ENCODE measurements at places on chromosomes 12 and 14.

GRCh38 chr14:20440465-20440864 lies 4.5 kb upstream of the KLHL33 start:
- DNase-seq: no peak

- DNase-seq: no peak
Measured at GRCh38 chr12:43795716-43796280, 10.3 kb downstream of the TWF1 start.

DNA sequence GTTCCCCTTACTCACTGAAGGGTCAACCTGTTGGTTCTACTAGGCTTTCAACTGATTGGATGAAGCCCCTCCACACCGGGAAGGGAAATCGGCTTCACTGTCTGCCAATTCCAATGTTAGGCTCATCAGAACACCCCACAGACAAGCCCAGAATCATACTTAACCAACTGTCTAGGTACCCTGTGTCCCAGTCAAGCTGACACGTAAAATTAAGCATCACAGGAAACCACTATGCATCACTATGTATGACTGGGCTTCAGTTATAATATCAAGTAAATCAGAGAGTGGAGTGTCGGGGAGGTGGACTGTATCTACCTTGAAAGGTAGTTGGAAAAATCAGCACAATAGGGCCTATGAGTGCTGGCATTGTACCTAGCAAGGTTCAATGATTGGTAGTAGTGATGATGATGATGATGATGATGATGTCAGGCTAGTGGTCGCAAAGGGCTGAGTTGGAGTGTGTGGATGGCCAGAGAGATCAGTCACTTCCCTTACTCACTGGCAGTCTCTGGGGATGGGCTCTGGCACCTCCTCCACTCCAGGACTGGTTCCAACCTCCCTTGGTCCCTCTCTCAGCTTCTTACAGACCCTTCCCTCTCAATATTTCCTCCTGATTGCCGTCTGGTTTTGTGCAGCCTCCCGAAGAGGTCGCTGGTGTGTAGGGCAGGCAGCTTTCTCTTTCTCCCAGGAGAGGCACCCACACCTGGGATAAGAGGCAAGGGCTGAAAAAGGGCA lies 3.3 kb upstream of the ATG101 start:
- DNase-seq: no peak

DNA sequence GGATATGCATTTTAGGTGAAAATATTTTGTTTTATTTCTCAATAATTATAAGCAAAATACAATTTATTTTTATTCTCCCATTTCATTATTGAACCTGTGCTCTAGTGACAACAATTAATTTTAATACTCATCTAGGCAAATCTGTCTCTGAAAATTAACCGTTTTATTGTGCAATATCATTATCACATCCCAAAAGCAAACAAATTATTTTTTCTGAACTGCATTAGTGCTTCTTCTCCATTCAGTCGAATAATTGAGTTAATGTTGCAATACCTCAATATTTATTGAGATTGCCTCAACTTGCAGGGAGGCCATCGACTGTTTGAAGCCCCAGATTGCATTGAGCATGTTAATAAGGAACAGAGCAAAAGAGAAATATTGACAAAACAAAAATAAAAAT lies 303.2 kb upstream of the LRFN5 start:
- DNase-seq: no peak

DNA sequence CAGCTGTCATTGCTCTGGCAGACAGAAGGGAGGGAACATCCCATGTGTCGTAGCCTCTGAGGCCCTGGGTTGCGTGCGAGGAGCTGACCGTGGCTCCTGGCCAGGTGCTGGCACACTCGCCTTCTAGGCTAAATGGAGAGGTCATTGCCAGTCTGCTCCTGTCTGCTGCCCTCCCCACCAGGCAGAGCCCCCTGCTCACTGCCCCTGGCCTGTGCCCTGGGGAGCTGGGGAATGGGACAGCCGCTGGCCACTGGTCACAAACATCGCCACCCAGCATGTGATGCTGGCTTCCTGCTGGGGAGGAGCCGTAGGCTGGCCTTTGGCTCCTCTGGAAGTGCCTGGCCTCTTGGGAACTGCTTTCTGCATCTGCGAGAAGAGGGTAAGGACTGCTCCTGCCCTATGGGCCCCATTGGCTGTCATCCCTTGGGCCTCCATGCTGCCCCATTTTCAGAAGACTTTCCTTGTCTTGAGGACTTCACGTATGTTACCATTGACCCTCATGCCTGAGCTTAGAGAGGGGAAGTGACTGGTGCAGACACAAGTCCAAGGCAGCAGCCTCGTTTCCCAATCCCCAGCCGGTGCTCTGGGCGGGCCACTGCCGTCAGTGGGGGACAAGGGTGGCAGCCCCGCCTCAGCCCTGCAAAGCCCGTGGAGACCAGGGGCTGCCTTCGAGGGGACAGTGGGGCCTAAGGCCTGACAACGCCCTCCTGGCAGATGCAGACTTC lies 2.0 kb upstream of the TNFAIP2 start:
- DNase-seq: no peak

DNA sequence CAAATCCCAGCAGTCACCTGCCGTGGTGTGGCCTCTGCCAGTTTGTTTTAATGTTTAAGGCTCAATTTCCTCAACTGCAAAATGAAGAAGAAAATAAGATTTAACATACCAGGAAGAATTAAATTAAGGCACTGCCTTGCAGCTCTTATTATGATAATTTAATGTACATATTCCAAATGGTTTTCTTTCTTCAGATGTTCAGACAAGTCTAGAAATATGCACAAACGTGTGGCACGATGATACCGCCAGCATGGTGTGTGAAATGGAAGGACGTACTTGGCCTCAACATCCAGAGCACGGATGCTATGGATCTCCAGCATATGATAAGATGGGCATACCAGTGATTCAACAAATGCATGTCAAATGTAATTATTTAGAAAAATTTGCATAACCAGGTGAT lies 959.4 kb upstream of the TMEM132C start:
- no peak for DNase-seq

DNA sequence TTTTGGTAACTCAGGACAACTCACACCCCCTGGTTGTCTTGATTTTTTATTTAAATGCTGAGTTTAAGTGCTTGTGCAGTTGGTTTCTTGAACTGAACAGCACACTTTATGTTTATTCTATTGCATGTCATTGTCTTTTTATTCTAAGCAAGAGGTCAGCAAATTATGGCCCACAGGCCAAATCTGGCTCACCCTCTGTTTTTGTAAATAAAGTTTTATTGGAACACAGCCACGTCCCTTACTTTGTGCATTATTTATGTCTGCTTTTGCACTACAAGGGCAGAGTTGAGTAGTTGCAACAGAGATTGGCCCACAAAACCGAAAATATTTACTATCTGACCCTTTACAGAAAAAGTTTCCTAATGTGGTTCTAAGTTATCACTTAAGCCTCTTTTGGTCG lies 52.3 kb downstream of the SUDS3 start:
- DNase-seq: no peak

GRCh38 chr12:29695800-29696199 lies 87.9 kb downstream of the TMTC1 start:
- no peak for DNase-seq

DNA sequence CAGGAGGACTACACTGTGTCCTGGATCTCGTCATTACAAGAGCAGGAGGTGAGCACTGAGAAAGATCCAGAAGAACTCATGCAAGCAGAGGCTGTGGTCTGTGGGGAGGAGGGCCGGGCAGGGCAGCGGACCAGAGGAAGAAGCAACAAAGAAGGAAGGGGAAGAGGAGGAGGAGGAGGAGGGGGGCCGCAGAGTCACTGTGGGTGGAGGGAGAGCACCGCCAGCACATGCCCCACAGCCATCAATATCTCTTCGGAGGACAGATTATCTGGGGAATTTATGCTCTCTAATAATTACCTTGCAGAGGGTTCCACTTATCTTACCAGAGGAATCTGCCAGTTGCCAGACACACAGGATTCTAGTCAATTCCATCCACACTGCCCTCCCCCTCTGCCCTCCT lies 105.6 kb downstream of the DPF3 start:
- DNase-seq: no peak

GRCh38 chr14:67680121-67680602 lies 5.7 kb upstream of the VTI1B start:
- DNase-seq: no peak

DNA sequence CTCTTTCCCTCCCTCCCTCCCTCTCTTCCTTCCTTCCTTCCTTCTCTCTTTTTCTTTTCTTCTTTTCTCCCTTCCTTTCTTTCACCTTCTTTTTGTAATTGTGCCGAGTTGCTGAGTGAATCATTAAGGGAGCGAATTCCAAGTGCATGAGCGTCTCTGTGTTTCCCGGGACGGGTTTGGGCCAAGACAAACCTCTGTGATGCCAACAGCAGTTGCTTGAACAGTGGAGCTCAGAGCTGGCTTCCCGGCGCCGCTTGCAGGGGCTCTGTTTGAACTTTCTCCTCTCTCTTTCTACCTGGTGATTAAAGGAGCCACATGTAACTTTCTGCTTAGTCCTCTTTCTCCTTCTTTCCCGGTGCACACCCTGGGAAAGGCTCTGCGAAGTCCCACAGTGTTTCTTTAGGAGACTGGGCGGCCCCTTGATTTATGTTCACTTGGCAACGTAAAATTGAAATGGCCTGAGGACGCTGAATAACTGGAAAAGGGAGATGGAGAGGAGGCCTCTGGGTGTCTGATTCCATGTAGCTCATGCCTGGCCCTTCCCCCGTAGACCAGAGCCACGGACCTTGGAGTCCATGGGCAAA lies 33.7 kb upstream of the MAP1LC3B2 start:
- no peak for DNase-seq

DNA sequence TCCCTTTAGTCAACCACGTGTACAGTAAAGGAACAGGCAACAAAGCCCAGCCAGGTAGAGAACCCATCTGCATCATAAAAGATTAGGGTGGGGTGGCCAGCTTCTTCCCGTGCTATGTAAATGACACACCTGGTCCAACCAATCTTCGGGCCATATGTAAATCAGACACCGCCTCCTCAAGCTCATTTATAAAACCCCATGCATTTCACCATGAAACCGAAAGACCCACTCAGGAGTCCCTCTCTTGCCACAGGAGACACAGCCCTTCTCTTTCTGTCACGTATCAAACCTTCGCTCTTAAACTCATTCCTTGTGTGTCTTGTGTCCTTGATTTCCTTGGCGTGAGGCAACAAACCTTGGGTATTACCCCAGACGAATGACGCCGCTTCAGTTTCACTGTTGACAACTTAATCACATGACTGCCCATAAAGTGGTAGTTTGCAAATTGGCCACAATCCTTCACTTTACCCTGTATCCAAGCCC lies 59.8 kb upstream of the TBPL2 start:
- DNase-seq: no peak

DNA sequence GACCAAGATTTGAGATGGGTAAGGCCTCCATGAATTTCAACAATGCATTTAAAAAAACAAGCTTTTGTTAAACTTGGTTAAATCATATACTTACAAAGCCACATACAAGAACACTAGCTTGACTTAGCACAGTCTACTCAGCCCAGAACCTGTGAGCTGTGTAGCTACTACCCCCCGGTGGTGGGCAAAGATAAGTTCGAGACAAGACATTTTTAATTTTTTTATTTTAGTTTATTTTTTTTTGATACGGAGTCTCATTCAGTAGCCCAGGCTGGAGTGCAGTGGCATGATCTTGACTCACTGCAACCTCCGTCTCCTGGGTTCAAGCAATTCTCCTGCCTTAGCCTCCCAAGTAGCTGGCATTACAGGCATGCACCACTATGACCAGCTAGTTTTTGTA lies 3.7 kb upstream of the NECAP1 start:
- DNase-seq: peak; percentile 73

GRCh38 chr14:92959761-92960680 lies 37.1 kb downstream of the CHGA start:
- peak; percentile 89 for DNase-seq

GRCh38 chr14:57889245-57889644 lies 23.4 kb upstream of the SLC35F4 start:
- no peak for DNase-seq

- DNase-seq: no peak
Measured at GRCh38 chr14:21088687-21089086, 9.8 kb downstream of the ZNF219 start.

DNA sequence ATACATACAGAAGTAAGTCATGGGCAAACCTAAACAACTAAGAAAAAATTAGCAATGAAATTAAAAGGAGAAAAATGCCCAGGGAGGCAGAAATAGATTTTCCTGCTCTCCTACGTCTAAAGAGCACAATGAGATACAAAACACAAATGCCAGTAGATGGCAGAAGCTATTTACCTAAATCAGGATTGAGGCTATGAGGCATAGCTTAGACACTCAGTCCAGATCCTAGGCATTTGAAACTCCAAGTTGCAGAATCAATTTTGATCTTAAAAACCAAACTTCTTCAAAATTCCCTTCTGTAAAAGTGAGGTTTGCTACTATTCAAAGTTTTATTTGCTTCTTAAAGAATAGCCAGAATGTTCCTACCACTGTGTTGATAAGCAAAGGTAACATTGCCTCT lies 368.6 kb downstream of the DAD1 start:
- DNase-seq: no peak

DNA sequence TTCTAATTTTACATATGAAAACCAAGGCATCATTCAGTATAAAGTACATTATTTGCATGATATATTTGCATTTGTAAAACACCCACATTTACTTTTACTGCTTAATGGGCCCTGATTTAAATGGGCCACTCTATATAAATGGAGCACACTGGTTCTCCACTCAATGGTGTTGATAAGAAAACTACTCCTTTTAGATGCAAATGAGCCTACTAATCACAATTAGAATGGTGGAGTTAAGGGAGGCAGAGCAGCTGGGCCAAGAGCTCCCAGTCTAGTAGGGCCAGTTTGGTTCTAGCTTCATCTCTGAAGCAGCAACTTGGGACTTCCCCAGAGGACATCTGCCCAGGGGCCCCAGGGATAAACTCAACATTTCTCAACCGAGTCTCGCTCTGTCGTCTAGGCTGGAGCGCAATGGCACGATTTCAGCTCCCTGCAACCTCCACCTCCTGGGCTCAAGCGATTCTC lies 120.7 kb downstream of the FOXN3 start:
- DNase-seq: no peak

All from NCI-H1417 (cell line).